Activated CD4-positive, alpha-beta T cell treated with anti-CD3 and anti-CD28 coated beads for 1 hour (primary cell): ENCODE measurements at places on chromosomes 7 and 10.

DNA sequence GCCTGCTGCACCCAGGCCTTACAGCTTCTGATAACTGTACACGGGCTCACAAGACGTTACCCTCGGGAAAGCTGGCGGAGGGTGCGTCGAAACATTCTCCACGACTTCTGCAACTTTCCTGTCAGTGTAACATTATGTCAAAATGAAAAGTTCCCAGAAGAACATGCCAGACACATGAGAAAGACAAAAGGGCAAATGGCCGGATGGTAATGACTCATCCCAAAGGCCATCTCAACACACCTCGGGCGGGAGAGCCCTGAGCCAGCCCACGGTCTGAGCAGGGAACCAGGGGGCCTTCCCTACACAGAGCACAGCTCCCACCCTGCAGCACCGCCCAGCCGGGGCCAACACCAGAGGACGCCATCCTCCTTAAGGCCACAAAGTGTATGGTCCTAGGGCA is 118.7 kb downstream of the MAD1L1 start:
- DNase-seq = no peak

DNA sequence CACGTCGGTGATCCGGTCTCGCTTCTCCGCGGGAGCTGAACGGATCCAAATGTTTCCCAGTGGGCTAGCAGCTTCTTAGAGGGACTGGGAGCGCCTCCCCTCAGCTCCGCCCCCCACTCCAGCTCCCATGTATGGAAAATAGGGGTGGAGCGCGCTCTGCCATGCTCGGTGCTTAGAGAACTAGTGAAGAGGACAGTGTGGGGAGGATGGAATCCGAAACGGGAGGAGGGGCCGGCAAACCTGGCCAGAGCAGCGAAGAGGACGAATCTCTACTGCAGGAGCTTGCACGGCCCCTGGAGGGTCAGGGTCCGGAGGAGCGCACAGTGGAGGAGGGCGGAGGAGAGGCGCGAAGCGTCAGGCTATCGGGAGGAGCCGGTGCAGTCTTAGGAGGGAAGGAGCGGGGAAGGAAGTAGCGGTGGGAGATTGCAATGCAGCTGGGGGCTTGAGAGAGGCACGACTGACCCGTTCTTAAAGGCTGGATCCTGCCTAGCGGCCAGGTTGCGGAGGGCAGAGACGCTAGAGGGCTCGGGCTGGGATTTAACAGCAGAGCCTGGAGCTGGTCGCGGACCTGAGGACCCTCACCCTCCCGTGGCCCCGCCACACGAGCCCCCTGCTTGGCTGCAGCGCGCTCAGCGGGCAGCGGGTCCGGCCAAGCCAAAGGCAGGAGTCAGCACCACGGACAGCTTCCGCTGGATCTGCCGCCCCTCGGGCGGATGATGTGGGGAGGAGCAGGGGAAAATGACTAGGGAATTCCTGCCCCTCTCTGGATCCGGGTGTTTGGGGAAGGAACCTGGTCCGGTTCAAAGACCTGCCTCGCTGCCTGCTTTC is at the start of gene PRLHR:
PRLHR (minus strand) TSS at position 51 of the 828 bp plus-strand sequence. CDS start 404 bp downstream, outside the sequence.
- no peak for DNase-seq

- no peak for DNase-seq
These were observed 106.4 kb upstream of the GJD4 start for GRCh38 chr10:35498693-35499092.

GRCh38 chr7:101420436-101420835 is 57.8 kb downstream of the COL26A1 start:
- no peak for DNase-seq

DNA sequence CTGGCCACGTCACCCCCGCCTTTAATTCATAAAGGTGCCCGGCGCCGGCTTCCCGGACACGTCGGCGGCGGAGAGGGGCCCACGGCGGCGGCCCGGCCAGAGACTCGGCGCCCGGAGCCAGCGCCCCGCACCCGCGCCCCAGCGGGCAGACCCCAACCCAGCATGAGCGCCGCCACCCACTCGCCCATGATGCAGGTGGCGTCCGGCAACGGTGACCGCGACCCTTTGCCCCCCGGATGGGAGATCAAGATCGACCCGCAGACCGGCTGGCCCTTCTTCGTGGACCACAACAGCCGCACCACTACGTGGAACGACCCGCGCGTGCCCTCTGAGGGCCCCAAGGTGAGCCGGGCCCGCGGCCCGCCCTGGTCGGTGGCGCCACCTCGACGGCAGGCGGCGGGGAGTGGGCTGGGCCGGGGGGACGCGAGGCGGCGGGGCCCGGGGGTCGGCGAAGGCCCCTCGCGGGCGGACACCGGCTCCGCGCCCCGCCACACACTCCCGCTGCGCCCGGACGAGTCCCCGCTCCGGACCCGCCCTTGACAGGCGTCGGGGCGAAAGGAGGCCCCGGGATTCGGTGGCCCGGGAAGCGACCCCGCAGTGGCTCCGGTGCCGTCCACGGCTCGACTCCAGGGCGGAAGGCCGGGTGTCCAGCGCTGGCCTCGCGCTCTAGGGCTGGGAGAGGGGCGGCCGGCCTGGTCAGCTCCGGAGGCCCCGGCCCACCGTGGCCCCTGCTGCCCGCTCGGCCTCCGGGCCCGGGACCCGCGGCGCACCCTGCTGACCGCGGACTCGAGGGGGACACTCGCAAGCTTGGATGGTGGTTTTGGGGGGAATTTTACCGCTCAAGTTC is 557 bp downstream of the BAG3 start:
- DNase-seq = no peak
